ENCODE measurements at places on chromosomes 7 and 10.
A peak's percentile ranks its signal among the peaks of the same experiment; 100 is the strongest.

- DNase-seq, result no peak
Measured at GRCh38 chr7:20459419-20459818, 128.7 kb downstream of the ITGB8 start.

GRCh38 chr7:114269714-114270113 is 144.9 kb upstream of the FOXP2 start:
- no peak for DNase-seq

- DNase-seq, result peak; percentile 28
Measured at GRCh38 chr10:58775960-58776567, 263.4 kb downstream of the BICC1 start.

GRCh38 chr10:131908151-131908550 is 7.3 kb downstream of the PPP2R2D start:
- no peak for DNase-seq

- no peak for DNase-seq
Measured at GRCh38 chr10:6162589-6163356, 40.0 kb upstream of the PFKFB3 start.

DNA sequence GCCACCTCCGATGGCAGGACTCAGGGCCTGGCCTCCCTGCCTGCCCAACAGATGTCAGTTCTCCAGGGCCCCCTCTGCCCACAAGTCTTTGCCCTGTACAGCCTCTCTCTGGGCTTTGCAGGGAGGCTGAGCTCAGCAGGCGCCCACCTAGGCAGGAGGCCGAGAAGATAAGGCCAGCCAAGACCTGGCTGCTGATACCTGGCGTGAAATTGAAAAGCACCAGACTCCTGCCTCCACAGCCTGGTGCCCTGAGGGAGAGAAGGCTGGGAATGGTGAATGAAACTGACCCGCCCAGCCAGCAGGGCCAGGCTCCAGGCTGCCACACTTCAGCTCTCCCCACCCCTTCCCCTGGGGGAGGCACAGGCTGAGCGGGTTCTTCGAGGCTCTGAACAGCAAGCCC is 145.8 kb downstream of the CDH23 start:
- DNase-seq, result no peak

GRCh38 chr7:77415476-77415822 is 700 bp downstream of the GSAP start:
- no peak for DNase-seq

GRCh38 chr10:36872702-36873393 is 252.6 kb upstream of the ANKRD30A start:
- DNase-seq, result no peak

GRCh38 chr10:10317151-10317550 is 700.5 kb upstream of the CELF2 start:
- no peak for DNase-seq

DNA sequence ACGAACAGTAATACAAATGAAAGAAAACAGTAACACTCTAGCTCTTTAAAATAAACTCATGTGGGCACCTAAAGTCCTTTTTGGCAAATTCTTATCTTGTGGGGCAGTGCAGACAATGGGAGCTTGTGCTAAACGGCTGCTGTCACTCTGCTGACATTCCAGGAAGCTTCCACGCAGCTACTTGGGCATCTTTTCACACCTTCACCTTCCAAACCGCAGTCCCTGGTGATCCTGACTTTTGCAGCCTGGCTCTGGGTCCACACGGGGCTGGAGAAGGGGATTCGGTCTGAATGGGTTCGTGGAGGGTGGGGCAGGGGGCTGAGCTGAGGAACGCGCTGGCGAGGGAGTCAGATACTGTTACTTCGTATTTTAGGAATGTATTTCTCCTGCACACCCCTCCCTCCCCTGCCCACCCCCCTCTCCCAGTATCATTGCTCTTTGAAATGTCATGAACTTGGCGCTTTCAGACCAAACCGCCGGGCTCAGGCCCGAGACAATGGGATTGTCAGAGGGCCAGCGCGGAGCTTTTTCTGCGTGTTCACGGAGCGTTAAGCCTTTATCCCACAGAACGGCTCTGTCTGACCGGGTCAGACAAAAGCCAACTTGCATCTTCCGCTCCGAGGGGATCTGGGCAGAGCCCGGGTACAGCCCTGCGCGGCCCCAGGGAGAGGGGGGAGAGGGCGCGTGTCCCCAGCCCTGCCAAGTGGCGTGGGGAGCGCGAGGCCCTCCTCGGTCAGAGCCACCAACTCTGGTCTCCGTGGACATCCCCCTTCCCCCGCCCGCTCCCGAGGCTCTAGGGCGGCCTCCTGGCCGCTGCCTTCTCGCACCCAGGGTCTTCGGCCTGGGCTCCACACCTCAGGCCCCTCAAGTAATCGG is 76.7 kb upstream of the EN2 start:
- no peak for DNase-seq

GRCh38 chr7:158407581-158408317 is 179.9 kb downstream of the PTPRN2 start:
- no peak for DNase-seq

DNA sequence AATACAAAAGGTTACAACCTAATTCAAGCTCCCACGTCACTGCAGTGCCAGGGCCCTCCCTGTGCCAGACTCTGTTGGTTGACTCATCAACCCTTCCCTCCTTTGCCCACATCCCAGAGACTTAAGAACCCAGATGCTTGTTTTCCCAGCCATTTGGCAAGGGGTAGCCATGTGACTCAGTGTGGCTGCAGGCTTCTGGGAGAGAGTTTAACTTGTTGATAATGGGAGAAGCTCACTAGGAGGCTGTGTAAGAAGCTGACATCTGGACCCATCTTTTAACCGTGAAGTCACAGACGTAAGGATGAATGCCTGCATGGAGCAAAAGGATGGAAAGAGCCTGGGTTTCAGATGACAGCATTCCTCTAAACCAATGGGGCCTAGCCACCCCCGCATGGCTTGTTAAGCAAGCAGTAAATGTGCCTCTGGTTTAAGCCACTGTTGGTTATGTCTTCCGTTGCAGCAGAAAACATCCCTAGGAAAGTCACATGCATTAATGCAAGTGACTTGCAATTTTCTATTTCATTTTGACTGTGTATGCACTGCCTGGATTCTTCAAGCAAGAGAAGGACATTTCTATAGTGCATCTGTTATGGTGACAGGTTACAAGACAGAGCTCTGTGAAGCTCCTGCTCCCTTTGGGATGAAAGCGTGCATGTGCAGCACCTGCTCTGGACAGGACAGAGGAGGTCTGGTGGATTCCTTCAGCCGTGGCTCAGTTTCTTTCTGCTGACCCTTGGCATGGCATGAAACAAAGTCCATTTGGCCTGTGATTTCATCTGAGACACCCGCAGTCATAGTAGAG is 57.5 kb upstream of the CREB5 start:
- peak; percentile 83 for DNase-seq

- DNase-seq, result peak; percentile 90
Measured at GRCh38 chr7:76294344-76295024, 8.0 kb upstream of the HSPB1 start.

GRCh38 chr7:118696879-118697278 is 472.4 kb downstream of the ANKRD7 start:
- no peak for DNase-seq

DNA sequence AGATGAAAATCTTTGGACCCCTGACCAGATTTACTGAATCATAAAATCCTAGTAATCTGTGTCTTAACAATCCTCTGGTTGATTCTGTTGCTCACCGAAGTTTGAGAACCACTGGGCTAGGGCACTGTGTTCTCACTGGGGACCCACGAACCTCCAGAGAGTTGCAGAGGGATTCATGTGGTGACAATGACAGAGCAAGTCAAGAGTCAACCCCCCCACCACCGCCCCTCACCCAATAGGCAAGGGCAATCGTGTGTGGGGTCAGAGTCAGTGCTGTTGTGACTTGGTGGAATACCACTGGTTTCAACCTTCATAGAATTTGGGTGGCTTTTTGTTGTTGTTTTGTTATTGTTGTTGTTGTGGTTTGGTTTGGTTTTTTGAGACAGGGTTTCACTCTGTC is 23.5 kb upstream of the NRP1 start:
- DNase-seq, result no peak

DNA sequence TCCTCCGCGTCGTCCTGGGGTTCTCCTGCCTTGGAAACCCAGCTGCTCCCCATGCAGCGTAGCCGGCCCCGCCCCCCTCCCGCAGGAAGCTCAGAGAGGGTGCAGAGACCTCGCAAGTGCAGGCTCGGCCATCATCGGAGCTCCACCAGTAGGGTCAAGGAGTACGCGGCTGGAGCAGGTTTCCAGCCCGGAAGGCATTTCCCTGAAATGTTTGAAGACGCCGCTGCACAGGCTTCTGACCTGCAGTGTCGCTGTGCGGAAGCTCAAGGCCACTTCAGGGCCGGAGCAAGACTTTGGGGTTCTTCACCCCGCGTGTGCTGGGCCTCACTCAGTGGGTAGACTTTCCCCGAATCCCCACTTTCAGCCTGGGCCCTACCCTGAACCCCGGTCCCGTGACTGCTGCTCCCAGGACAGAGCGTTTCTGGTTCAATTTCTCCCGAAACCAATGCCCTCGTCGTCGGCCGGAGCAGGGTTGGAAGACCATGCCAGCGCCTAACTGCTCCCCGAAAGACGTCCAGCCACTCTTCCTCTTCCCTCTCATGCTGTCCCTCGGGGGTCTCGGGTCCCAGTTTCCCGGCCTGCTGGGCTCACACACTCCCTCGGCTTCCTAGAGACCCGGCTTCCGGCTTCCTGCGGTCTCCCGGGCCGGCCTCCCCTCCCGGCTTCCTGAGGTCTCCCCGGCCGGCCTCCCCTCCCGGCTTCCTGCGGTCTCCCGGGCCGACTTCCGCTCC is 52.1 kb downstream of the INSIG1 start:
- DNase-seq, result no peak
